Osteoblast (primary cell): ENCODE measurements at places on chromosomes 5 and 9. TPM values are rescaled to one million over a fixed set of nuclear protein-coding genes. Genes with fewer than 3 reads are reported as not detected.

- H3K36me3 ChIP-seq, result no peaks in the 10 kb centered on the region
- H3K27ac ChIP-seq, result no peak overlapping the region
- no peaks in the 10 kb centered on the region for H3K27me3 ChIP-seq
- H3K4me1 ChIP-seq, result peaks cover 38% of the 10 kb centered on the region
These were observed 173.1 kb downstream of the KDM4C start for GRCh38 chr9:6930827-6931226.

GRCh38 chr5:137596941-137597340 is 97.8 kb upstream of the SPOCK1 start:
- peaks cover 54% of the 10 kb centered on the region for H3K27me3 ChIP-seq
- H3K4me1 ChIP-seq, result no peaks in the 10 kb centered on the region
- no peaks in the 10 kb centered on the region for H3K36me3 ChIP-seq
- DNase-seq, result no peak
- H3K27ac ChIP-seq, result no peak overlapping the region

DNA sequence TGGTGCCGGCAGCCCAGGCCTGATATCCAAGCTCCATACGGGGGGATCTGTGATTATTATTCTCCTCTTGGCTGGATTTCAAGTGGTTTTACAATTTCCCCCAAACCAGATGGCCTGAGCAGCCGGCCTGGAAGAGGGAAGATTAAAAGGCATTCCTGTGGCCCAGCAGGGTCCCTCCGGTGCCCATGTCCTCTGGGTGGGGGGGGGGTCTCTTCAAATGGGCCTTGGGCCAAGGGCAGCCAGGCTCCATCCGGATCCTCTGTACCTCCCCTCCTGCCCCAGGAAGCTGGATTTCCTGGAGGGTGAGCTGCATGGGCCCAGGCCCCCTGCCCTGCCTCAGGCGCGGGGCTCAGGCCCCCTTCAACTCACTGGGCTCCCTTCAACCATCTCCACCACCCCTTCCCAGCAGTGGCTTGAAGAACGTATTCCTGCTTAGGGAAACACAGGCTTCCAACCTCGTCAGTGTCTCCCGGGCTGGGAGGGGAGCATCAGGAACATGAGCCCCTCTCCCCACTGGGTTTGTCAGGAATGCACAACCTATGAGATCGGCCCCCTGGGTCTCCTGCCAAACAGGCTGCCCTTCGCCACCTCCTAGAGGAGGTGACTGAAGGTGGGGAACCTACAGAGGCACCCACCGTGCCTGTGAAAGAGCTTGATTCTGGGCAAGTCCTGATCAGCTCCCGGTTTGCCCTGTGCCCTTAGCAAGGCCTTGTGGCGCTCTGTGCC is 62.9 kb upstream of the ORM1 start:
- no peaks in the 10 kb centered on the region for H3K27me3 ChIP-seq
- H3K27ac ChIP-seq, result no peak overlapping the region
- H3K36me3 ChIP-seq, result no peaks in the 10 kb centered on the region
- peak; percentile 66 for DNase-seq
- no peaks in the 10 kb centered on the region for H3K4me1 ChIP-seq
- H3K4me3 ChIP-seq, result no peak overlapping the region

DNA sequence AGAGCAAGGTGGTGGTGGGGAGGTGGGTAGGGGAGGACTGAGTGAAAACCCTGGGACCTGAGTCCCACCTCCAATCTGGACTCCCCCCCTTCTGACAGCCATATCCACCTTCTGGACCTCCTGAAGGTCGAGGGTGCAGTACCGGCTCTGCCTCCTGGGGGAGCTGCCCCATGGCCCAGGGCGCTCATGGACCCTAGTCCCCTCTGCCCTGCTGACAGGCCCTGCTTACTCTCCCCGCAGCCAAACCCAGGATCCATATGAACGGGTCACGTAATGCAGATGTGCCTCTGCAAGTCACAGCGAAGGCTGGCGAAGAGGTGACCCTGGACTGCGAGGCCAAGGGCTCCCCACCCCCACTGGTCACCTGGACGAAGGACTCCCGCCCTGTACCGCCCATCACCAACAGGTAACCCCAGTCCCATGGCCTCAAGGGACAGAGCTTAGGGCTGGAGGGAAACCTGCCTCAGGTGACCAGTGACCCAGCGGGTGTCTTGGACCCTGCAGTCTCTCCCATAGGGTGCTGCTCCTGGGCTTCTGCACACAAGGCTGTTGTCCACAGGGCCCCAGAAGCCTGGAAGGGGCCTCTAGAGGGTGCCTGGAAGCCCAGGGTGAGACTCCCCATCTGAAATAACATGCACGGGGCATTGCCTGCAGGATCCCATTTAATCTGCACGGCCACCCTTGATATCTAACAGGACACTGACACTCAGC is 61.7 kb downstream of the HMCN2 start:
- no peak overlapping the region for H3K27ac ChIP-seq
- H3K36me3 ChIP-seq, result no peaks in the 10 kb centered on the region
- DNase-seq, result peak; percentile 68
- no peak overlapping the region for H3K4me3 ChIP-seq
- peaks cover 10% of the 10 kb centered on the region for H3K4me1 ChIP-seq

DNA sequence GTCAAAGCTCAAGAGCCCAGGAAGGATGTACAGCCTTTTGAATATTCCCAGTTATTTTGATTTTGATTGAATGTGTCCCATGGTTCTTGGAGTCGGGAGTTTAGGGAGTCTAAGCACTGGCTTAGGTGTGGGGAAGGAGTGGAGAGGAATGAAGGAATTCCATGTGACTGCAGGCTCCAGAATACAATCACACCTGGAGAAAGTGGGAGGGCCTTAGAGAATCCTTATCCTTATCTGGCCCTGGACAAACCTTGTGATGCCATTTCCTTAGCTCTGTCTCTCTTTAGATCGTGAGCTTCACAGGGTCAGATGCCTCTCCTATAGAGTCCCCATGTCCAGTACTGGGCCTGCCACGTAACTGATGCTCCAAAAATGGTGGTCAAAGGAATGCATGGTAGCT is 4.2 kb upstream of the EEIG1 start:
- H3K4me3 ChIP-seq, result no peak overlapping the region
- H3K27me3 ChIP-seq, result no peaks in the 10 kb centered on the region
- H3K36me3 ChIP-seq, result no peaks in the 10 kb centered on the region
- H3K4me1 ChIP-seq, result peaks cover 11% of the 10 kb centered on the region
- H3K27ac ChIP-seq, result no peak overlapping the region

GRCh38 chr5:107469064-107469463 is 201.7 kb downstream of the EFNA5 start:
- no peak for DNase-seq
- H3K27ac ChIP-seq, result peak overlapping the region; percentile 70
- peaks cover 14% of the 10 kb centered on the region for H3K4me1 ChIP-seq
- H3K36me3 ChIP-seq, result no peaks in the 10 kb centered on the region

DNA sequence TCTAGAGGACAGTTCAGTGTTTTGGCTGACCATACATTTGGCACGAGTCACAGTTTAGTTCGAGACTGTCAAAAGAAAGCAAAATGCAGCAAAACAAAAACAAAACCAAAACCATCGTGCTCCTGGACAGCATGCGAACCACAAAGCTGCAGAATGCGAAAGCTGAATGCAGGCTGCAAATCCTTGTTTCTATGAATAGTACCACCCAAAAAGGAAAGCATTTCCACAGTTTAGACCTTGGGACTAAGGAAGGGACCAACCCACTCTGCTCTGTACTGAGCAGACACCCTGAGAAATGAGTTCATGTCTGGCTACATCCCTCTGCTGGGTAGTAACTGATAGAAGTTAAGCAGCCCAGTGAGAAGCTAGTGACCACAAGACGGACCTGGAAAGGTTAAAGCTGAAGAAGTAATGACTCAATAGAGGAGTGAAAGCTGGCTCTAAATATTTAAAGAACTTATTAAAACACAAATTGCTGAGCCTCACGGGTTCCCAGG is 3.9 kb downstream of the GCNT4 start:
- no peaks in the 10 kb centered on the region for H3K36me3 ChIP-seq
- H3K4me1 ChIP-seq, result peaks cover 13% of the 10 kb centered on the region
- DNase-seq, result peak; percentile 48
- no peaks in the 10 kb centered on the region for H3K27me3 ChIP-seq

- H3K27ac ChIP-seq, result peak within 1 kb of the TSS; percentile 75
- peak within 1 kb of the TSS; percentile 99 for H3K4me3 ChIP-seq
- H3K27me3 ChIP-seq, result no peaks in the 10 kb centered on the region
- H3K36me3 ChIP-seq, result no peaks in the 10 kb centered on the region
- peaks cover 36% of the 10 kb centered on the region for H3K4me1 ChIP-seq
These were observed at the start of gene ZNF367 for GRCh38 chr9:96418083-96418919. ZNF367 (minus strand) TSS chr9:96418370; CDS start chr9:96418032, 338 bp downstream.

GRCh38 chr5:26121338-26121737 is 917.0 kb downstream of the CDH9 start:
- no peak overlapping the region for H3K4me3 ChIP-seq
- H3K36me3 ChIP-seq, result no peaks in the 10 kb centered on the region
- peak; percentile 0 for DNase-seq
- no peak overlapping the region for H3K27ac ChIP-seq
- H3K4me1 ChIP-seq, result no peaks in the 10 kb centered on the region
- no peaks in the 10 kb centered on the region for H3K27me3 ChIP-seq

DNA sequence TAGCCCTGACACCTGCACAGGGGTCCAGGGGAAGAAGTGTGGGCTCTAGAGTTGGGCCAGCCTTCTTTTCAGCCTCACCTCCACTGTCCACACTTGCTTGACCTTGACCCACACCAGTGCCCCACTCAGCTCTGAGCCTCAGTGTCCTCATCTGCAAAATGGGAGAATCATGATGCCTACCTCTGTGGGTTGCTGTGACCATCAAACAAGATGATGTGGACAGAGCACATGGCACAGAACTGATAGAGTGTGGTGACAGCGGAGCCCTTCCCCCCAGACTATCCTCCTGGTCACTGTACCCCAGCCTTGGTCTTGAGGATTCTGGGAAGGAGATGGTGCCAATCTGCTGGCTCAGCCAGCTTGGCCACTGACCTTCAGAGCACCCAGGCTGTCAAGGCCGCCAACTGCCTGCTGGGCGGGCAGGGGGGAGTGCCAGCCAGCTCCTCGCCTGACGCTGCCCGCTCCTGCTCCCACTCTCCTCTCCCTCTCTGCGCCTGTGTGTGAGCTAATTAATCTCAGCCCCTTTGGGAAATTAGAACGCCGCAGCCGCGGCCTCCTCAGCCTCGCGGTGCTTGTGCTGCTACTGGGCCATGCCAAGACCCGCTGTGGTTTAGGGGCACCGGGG is 16.7 kb downstream of the CXXC5 start:
- no peaks in the 10 kb centered on the region for H3K27me3 ChIP-seq
- peaks cover 94% of the 10 kb centered on the region for H3K4me1 ChIP-seq
- H3K27ac ChIP-seq, result peak overlapping the region; percentile 87
- peaks cover 14% of the 10 kb centered on the region for H3K36me3 ChIP-seq

GRCh38 chr5:142655339-142656267 is 30.3 kb downstream of the FGF1 start:
- H3K27ac ChIP-seq, result peak overlapping the region; percentile 16
- H3K4me1 ChIP-seq, result peaks cover 12% of the 10 kb centered on the region
- H3K4me3 ChIP-seq, result peak overlapping the region; percentile 32
- peak; percentile 97 for DNase-seq
- no peaks in the 10 kb centered on the region for H3K27me3 ChIP-seq
- H3K36me3 ChIP-seq, result no peaks in the 10 kb centered on the region

- DNase-seq, result no peak
- H3K27me3 ChIP-seq, result no peaks in the 10 kb centered on the region
- H3K36me3 ChIP-seq, result no peaks in the 10 kb centered on the region
- H3K4me3 ChIP-seq, result no peak overlapping the region
- H3K27ac ChIP-seq, result no peak overlapping the region
These were observed 132.7 kb upstream of the SLC12A2 start for GRCh38 chr5:127950707-127951391.

CER1 gene
- not detected in 2 replicates for total RNA-seq

MEF2C gene
- total RNA-seq, result 9.4 and 13.4 TPM in 2 replicates

THBS4 gene
- 0.29 and 0.36 TPM in 2 replicates for total RNA-seq

AMBP gene
- not detected in 2 replicates for total RNA-seq
